ENCODE measurements at places on chromosomes 2 and 18. TPM values are rescaled to one million over a fixed set of nuclear protein-coding genes. Genes with fewer than 3 reads are reported as not detected.

FBXO15 gene
- total RNA-seq: 1.5 TPM

BCL11A gene
- total RNA-seq: not detected

DNA sequence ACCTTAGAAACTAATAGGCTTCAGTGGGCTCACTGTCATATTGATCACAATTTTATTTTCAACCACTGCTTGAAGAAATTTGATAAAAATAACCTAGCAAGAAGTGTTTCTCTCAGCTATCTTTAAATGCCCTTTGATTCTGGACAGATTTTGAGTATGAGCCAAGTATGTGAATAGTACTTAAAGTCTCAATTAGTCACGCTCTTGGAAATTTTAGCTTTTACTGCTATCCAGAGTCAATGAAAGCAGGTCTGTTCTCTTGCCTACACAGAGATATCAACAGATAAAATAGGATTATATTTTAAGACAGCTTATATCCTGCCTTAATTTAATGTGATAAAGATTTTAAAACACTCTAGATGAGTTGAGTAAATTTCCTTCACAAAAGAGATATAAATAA lies 337.3 kb downstream of the CBLN2 start:
- H3K4me3 ChIP-seq: no peak overlapping the region
- no peaks in the 10 kb centered on the region for H3K4me1 ChIP-seq
- DNase-seq: no peak
- H3K36me3 ChIP-seq: no peaks in the 10 kb centered on the region

GRCh38 chr2:54602736-54603322 lies 120.6 kb upstream of the EML6 start:
- peaks cover 98% of the 10 kb centered on the region for H3K4me1 ChIP-seq
- no peak for DNase-seq
- H3K36me3 ChIP-seq: no peaks in the 10 kb centered on the region
- no peaks in the 10 kb centered on the region for H3K27me3 ChIP-seq

- H3K27ac ChIP-seq: no peak overlapping the region
- DNase-seq: no peak
- no peak overlapping the region for H3K4me3 ChIP-seq
- no peaks in the 10 kb centered on the region for H3K4me1 ChIP-seq
- no peaks in the 10 kb centered on the region for H3K27me3 ChIP-seq
Measured at GRCh38 chr18:40148960-40149359, 1806.1 kb upstream of the PIK3C3 start.

DNA sequence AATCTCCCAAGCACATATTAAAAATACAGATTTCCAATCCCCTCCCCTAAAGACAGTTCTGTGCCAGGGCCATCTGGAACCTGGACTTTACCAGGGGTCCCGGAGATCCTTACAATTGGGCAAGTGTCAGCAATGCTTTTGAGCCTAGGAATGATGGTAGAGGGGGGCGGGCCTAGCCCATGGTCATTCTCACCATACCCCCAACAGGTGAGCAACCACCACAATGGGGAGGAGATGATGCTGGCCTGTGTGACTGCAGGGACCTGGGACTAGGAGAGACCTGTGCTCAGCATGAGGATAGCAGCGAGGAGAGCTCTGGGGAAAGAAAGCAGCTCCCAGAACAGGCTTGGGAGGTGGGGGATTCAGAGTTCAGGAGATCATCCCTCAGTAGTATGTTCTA lies 13.9 kb upstream of the ASAP2 start:
- H3K36me3 ChIP-seq: no peaks in the 10 kb centered on the region
- H3K4me1 ChIP-seq: peaks cover 25% of the 10 kb centered on the region
- peak overlapping the region; percentile 85 for H3K27ac ChIP-seq
- no peaks in the 10 kb centered on the region for H3K27me3 ChIP-seq
- H3K4me3 ChIP-seq: no peak overlapping the region
- DNase-seq: no peak

DNA sequence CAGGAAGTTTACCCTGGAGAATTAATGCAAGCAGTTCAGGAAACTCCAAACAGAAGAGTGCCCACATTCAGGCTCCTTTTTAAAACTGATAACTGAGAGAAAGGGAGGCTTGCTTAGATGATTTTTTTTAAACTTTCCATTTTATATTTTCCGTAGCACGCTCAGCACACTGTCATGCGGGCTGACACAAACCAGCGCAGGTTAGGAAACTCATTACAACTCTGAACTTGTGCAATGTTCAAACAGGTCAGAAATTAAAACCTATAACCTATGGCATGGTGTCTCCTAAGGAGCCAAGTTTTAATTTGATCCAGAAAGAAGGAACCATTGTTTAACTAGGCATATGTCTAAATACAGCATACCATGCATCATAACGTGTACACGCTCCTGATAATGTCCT lies 117.7 kb upstream of the SMIM21 start:
- no peak for DNase-seq
- H3K4me1 ChIP-seq: no peaks in the 10 kb centered on the region
- H3K27me3 ChIP-seq: no peaks in the 10 kb centered on the region
- no peaks in the 10 kb centered on the region for H3K36me3 ChIP-seq

ACOXL gene
- not detected for total RNA-seq

IL37 gene
- total RNA-seq: not detected

GRCh38 chr2:201258666-201259615 lies 1.4 kb upstream of the CASP8 start:
- peak overlapping the region; percentile 74 for H3K27ac ChIP-seq
- H3K4me3 ChIP-seq: peak overlapping the region; percentile 40
- DNase-seq: no peak
- peaks cover 10% of the 10 kb centered on the region for H3K4me1 ChIP-seq
- no peaks in the 10 kb centered on the region for H3K27me3 ChIP-seq
- no peaks in the 10 kb centered on the region for H3K36me3 ChIP-seq

DNA sequence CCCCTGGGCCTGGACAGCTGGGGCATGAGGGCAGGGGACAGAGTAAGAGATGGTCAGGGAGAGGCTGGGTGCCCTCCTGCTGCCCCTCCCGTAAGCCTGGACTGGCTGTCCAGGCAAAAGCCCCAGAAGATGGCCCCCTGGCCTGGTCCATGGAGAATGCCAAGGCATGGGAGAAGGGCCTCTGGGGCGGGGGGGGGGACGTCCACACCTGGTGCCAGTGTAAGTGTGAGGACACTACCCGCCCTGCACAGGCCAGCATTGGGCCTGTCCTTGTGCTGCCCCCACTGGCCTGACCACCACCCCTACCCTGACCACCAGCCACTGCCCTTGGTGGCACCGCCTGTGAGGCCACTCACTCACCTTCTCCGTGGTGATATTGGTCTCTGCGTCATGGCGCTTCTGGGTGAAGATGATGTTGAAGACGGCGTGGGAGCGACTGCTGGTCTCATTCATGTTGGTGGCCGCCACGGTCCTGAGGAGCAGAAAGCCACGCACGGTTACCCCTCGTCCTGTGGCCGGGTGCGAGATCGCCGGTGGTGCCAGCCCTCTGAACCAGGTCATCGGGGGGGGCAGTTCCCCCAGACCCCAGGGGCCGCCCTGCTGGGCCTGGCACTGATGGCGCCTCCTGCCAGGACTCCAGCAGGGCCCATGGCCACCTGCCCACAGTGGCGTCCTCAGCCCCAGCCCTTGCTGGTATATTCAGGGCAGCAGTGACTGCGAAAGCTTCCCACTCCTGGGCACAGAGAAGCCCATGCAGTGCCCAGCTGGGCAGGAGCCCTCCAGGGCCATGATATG lies 35.2 kb downstream of the KIF1A start:
- H3K4me3 ChIP-seq: no peak overlapping the region
- H3K27me3 ChIP-seq: peaks cover 23% of the 10 kb centered on the region
- H3K36me3 ChIP-seq: no peaks in the 10 kb centered on the region
- H3K27ac ChIP-seq: no peak overlapping the region
- no peak for DNase-seq

DNA sequence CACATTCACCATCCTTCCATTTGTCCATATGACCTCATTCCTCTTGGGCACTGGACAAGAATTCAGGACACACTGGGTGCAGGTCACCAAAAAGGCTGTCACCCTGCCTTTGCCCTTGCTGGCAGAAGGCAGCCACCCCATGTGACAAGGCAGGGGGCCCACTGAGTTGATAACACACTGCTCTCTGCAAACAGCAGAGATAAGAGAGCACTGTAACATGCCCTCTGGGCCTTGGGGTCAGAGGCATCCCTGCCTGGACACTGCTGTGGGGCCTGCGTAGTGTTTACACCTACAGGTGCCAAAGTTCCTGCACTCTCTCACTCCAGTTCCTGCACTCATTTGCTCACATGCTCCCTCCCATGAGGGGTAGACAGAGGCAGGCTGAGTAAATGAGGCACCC lies 344.7 kb upstream of the TCF4 start:
- no peaks in the 10 kb centered on the region for H3K36me3 ChIP-seq
- no peak for DNase-seq
- no peaks in the 10 kb centered on the region for H3K27me3 ChIP-seq
- H3K4me3 ChIP-seq: no peak overlapping the region
- H3K4me1 ChIP-seq: no peaks in the 10 kb centered on the region
- no peak overlapping the region for H3K27ac ChIP-seq

DNA sequence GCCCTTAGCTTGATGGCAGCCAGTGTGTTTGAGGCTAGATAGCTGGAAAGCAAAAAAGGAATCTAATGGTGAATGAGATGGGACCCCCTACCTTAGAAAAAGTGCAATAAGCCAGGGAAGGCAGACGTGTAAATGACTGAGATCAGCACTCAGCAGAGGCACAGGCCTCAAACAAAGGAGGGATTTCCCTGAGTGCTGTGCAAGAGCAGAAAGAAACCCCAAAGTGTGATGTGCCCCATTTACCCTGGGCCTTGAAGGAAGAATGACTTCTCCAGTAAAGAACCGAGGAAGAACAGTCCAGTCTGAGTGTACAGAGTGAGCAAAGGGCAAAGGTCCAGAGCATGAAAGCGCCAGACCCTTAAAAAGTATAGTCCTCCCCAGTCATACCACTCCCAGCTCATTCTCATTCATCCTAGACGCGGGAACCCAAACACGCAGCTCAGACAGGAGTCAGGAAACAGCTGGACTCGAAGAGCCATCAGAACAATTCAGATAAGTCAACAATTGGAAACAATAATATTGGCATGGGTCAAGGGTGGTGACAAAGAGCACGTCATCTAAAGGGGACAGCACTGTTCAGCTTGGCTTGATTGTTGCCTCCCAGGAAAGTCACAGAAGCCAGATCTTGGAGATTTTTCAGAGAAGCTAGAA lies 121.7 kb downstream of the INO80D start:
- DNase-seq: no peak
- no peak overlapping the region for H3K4me3 ChIP-seq
- H3K36me3 ChIP-seq: no peaks in the 10 kb centered on the region
- no peaks in the 10 kb centered on the region for H3K4me1 ChIP-seq

DNA sequence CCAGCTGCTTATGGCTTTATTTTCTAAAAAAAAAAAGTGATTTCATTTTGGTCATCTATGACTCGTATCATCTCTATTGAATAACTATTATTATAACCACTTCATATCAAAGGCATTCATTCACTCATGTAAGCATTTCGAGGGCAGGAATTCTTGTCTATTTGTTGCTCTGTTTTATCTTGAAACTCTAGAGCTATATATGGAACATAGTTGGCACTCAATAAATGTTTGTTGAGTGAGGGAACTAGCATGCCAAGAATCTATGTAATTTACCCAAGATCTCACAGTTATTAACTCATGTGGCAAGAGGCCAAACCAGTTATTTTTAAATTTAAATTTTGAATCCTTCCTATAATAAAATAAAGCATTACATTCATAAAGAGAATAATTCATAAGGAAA lies 470.1 kb downstream of the TMX3 start:
- no peaks in the 10 kb centered on the region for H3K36me3 ChIP-seq
- H3K27me3 ChIP-seq: no peaks in the 10 kb centered on the region
- H3K4me1 ChIP-seq: no peaks in the 10 kb centered on the region
- DNase-seq: no peak

- no peaks in the 10 kb centered on the region for H3K4me1 ChIP-seq
- peak overlapping the region; percentile 14 for H3K27ac ChIP-seq
- no peaks in the 10 kb centered on the region for H3K27me3 ChIP-seq
Measured at GRCh38 chr2:174574657-174575056, 22.9 kb downstream of the WIPF1 start.

DNA sequence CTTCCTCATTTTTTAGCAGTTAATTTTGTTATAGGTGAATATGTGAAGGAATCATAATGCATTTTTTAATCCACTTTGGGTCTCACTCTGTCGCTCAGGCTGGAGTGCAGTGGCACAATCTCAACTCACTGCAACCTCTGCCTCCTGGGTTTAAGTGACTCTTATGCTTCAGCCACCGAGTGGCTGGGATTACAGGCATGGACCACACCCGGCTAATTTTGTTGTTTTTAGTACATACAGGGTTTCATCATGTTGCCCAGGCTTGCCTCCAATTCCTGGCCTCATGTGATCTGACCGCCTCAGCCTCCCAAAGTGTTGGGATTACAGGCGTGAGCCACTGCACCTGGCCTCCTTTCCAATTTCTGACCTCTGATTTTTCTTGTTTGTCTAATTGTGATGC lies 17.7 kb downstream of the SCYGR5 start:
- no peak overlapping the region for H3K27ac ChIP-seq
- no peak overlapping the region for H3K4me3 ChIP-seq
- H3K4me1 ChIP-seq: no peaks in the 10 kb centered on the region
- DNase-seq: no peak
- H3K27me3 ChIP-seq: no peaks in the 10 kb centered on the region

XDH gene
- total RNA-seq: not detected

DNA sequence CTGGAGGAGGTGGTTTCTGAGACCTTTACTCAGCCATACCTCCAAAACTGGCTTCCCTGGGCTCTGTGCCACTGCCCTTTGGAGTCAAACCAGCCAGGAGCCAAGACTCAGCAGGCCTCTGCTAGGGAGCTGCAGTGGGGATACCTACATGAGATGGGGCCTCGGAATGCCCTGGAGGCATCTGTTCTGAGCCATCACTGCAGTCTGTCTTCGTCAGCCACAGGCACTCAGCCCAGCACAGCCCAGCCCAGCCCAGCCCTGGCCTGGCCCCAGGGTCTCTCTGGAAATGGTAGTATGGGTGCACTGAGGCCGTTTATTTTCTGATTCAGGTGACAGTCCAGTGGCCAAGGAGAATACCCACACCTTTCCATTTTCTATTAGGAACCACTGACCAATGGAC lies 209.8 kb downstream of the CELF4 start:
- H3K4me1 ChIP-seq: no peaks in the 10 kb centered on the region
- H3K27me3 ChIP-seq: no peaks in the 10 kb centered on the region
- H3K4me3 ChIP-seq: no peak overlapping the region
- no peak overlapping the region for H3K27ac ChIP-seq
- no peak for DNase-seq

- no peaks in the 10 kb centered on the region for H3K36me3 ChIP-seq
- H3K27ac ChIP-seq: no peak overlapping the region
- DNase-seq: no peak
- H3K4me3 ChIP-seq: no peak overlapping the region
Measured at GRCh38 chr2:151040039-151040438, 221.6 kb downstream of the RBM43 start.

WNT6 gene
- total RNA-seq: 26.1 TPM

SKOR2 gene
- total RNA-seq: not detected
